GM23338 (cell line): ENCODE measurements at places on chromosomes 1 and 21. TPM values are rescaled to one million over a fixed set of nuclear protein-coding genes. Genes with fewer than 3 reads are reported as not detected.

The JAM2 gene
- 4.9 and 8.7 TPM in 2 replicates for total RNA-seq

The HRNR gene
- total RNA-seq: not detected in 2 replicates

The SLC16A4 gene
- total RNA-seq: 0.50 and 0.94 TPM in 2 replicates

The NHLH2 gene
- total RNA-seq: 1.7 and 2.3 TPM in 2 replicates

The TP73 gene
- total RNA-seq: 1.8 and 3.4 TPM in 2 replicates

The OR2W3 gene
- 0.45 and 1.9 TPM in 2 replicates for total RNA-seq

The CRB1 gene
- 0.56 TPM in 1 of 2 replicates, not detected in the other for total RNA-seq

The OLFML3 gene
- total RNA-seq: 69.9 and 73.6 TPM in 2 replicates

The KRTAP21-2 gene
- not detected in 2 replicates for total RNA-seq

The GFI1 gene
- 0.21 TPM in 1 of 2 replicates, not detected in the other for total RNA-seq

The CLEC20A gene
- not detected in 2 replicates for total RNA-seq

The SLC44A5 gene
- total RNA-seq: 7.6 and 11.7 TPM in 2 replicates

The ARMH1 gene
- total RNA-seq: 0.31 and 0.62 TPM in 2 replicates

The MANEAL gene
- total RNA-seq: 8.1 and 8.6 TPM in 2 replicates

The PPIAL4G gene
- not detected in 2 replicates for total RNA-seq

The GMEB1 gene
- 20.2 and 22.0 TPM in 2 replicates for total RNA-seq

The FMO2 gene
- total RNA-seq: not detected in 2 replicates

The PDC gene
- not detected in 2 replicates for total RNA-seq

The NFASC gene
- 7.6 and 11.7 TPM in 2 replicates for total RNA-seq

The S1PR1 gene
- 4.1 and 5.2 TPM in 2 replicates for total RNA-seq

The PRAMEF25 gene
- not detected in 2 replicates for total RNA-seq

The JTB gene
- total RNA-seq: 179 and 208 TPM in 2 replicates
